ENCODE measurements at places on chromosomes 7 and 10. TPM values are rescaled to one million over a fixed set of nuclear protein-coding genes. Genes with fewer than 3 reads are reported as not detected.

The OR2A7 gene
- total RNA-seq: not detected

The TAX1BP1 gene
- 64.3 TPM for total RNA-seq

The CYP2C19 gene
- not detected for total RNA-seq

The DPYSL4 gene
- 47.1 TPM for total RNA-seq

The POLR2J2 gene
- 1.6 TPM for total RNA-seq

The SEMA3C gene
- total RNA-seq: 61.6 TPM

The FAM25C gene
- not detected for total RNA-seq

All from cardiac atrium fibroblast (primary cell).